ENCODE measurements at places on chromosomes 1 and 21. TPM values are rescaled to one million over a fixed set of nuclear protein-coding genes. Genes with fewer than 3 reads are reported as not detected.

The MYCL gene
- 12.9 TPM for polyA plus RNA-seq

The FAM177B gene
- 0.28 TPM for polyA plus RNA-seq

The ALX3 gene
- not detected for polyA plus RNA-seq

The FCGR3A gene
- 3.2 TPM for polyA plus RNA-seq

The CRNN gene
- not detected for polyA plus RNA-seq

DNA sequence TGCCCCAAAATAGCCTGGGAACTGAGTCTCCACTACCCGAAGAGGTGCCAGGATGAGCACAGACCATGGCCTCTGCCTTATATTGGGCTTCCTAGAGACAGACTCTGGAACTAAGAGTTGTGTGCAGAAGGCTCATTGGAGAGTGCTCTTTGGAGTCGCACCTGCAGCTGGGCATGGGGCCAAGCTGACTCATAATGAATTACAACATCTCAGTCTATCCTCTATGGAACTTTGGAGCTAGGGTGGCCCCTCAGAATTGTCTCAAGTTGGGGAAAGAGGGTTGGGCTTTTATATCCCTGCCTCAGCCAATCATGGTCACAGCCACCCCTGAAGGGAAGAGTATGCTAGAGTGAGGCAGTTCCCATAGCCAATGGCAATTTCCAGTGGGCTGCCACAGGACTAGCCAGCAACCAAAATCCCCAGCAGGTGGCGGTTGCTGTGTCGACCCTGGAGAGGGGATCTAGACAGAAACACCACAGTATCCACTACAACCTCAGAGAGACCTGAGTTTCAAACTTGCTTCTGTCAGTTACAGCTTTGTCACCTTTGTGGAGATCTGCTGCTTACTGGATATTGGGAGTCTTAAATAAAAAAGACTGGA is 93.8 kb downstream of the DMRTA2 start:
- DNase-seq: no peak

DNA sequence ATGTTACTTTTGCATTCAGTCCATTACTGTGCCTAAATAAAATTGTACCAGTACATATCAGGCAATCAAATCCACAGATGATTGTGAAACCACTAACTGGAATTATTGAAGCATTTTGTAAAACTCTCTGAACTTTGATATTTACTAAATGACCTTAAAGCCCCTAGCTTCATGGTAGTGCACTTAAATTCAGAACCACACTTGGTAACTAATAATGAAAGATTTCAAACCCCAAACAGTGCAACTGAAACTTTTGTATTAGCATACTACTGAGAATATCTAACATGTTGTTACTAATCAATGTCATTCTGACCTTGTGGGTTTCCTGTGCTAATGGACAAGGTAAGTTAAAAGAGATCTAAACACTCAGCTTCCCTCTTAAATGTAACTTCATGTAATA is at the start of gene CFHR3:
Gene CFHR3, plus strand, starts transcription at position 238 of the 400 bp plus-strand sequence. Its CDS starts 47 bp downstream, at position 285.
- DNase-seq: no peak

DNA sequence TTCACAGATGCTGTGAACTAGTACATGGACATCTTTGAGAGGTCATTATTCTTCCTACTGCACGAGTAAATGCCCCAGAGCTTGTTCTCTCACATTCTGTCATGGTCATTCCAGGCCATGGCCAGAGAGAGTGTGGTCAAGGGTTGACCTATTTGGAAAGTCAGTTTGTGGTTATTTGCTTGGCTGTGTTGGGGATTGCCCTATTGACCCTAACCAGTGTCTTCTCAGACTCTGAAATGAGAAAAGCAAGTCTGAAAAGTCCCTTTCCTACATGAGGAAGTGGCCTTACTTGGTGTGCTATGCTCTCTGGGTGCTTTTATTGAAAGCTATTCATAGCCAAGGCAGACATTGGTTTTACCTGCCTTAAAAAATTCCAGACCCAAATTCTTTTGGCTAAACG is 26.6 kb downstream of the CLIC6 start:
- no peak for DNase-seq

GRCh38 chr1:248841702-248842395 is 3.8 kb downstream of the ZNF672 start:
- DNase-seq: no peak

DNA sequence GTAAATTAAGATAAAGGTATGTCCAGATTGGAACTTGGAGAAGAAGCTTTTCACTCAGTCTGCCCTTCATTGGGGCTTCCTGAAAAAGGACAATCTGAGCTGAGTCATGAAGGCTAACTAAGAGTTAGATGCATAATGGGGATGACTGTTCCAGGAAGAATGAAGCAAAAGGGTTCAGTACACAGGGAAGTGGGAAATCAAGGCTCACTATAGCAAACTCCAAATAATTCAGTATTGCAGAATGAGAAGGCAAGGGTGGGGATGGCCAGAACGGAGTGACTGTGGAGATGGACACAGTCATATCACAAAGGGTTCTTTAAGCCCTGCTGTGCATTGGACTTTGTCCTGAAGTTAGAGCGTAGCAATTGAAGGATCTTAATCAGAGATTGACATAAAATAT is 158.3 kb downstream of the FGGY start:
- no peak for DNase-seq

DNA sequence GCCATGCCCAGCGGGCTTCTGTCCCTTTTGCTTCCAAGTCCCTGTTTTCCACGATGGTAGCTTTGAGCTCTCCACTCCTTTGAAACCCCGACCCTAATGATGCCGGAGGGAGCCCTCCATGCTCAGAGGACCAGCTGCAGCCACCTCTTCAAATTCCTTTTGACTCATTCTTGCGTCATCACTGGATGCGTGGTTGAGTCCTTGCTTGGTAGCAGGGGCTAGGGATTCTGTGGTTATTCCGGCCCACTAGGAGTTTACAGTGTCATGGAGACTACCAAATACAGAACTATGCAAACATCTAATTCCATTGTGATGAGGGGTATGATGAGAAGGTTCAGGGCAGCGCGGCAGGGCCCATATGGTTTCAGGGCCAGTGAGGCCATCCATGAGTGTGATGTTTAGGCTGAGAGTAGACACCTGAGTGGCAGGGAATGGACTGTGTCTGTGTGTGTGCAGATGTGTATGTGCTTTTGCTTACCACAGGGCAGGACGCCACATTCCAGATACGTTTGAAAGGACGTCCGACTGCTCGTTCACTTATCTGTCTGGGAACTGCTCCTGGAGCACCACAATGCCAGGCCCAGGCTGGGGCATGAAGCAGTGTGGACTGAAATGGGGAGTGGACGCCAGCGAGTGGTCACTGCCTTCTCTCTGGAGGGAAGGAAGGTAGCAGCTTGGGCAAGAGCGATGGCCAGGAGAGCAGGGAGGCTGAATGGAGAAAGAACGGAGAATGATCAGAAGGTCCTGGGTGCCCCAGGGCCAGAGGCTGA is 30.4 kb upstream of the ZBTB21 start:
- no peak for DNase-seq

GRCh38 chr21:35850029-35850428 is 210.3 kb downstream of the SETD4 start:
- peak; percentile 19 for DNase-seq

GRCh38 chr1:19737104-19737825 is 62.5 kb downstream of the TMCO4 start:
- DNase-seq: no peak

DNA sequence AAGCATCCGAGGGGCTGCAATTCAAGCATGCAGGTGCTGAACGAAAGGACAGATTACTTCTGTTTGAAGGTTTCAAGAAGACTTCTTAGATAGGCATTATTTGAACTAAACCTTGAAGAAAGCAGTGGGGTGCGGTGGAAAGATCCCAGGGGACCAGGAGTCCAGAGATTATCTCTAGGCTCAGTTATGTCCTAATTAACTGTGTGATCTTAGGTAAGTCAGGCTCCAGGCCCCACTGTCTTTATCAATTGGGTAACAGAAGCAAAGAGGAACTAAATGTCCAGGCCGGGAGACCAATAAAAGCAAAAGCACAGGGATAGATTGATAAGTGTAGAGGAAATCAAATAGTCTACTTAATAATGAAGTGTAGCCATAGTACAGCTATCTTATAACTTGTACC is 72.9 kb upstream of the CDC42BPA start:
- DNase-seq: no peak

GRCh38 chr1:189150624-189151023 is 1327.0 kb downstream of the BRINP3 start:
- DNase-seq: no peak

GRCh38 chr1:92065042-92065441 is 10.2 kb downstream of the SETSIP start:
- DNase-seq: no peak

DNA sequence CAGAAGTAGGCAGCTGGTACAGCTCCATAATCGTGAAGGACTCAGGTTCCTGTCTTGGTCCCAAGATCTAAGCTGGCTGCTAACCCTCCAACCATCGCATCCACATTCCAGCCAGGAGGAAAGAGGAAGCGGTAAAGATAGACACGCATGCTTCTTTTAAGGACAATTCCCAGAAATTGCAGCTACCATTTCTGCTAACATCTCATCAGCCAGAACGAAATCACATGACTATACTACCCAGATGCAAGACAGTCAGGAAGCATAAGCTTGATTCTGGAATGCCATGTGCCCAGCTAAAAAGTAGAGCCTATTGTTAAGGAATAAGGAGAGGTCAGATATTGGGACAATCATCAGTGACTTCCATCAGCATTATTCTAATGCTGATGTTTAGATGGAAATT is 110.4 kb downstream of the EPHB2 start:
- no peak for DNase-seq

DNA sequence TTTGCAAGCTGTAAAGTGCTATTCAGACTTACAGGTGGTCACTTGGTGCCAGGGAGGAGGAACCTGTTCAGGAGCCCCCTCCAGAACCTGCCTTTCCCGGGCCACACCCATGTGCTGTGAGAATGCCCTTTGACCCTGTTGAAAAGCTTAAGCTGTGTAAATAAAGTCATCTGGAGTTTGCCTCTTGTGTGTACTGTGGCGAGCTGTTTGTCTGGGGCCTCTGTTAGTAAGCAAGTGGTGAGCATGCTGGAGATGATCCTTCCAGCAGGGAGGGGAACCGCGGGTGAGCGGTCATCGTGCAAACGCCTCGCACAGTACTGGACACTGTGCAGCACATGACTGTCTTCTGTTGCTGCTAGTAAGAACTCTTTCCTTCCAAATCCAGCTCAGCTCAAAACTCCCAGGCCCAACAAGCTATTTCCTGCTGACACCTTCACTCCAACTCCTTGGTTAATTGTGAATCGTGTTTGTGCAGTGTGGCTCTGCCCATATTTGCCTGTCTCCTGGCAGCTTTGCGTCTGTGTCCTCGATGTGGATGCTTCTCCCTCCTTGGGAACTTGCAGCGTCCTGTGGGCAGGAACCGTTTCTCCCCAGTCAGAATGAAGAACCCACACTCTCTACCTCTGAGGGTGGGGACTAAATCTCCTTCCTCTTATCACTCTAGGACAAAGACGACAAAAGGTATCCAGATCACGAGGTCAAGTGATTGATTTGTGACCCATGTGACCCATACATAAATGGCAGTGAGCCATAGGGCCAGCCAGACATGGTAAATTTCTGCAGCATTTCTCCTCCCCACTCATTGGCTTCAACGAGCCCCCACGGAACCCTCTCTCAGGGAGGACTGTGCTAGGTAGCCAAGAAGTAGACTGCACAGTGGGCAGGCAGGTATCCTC is 13.9 kb upstream of the BTG2 start:
- no peak for DNase-seq

DNA sequence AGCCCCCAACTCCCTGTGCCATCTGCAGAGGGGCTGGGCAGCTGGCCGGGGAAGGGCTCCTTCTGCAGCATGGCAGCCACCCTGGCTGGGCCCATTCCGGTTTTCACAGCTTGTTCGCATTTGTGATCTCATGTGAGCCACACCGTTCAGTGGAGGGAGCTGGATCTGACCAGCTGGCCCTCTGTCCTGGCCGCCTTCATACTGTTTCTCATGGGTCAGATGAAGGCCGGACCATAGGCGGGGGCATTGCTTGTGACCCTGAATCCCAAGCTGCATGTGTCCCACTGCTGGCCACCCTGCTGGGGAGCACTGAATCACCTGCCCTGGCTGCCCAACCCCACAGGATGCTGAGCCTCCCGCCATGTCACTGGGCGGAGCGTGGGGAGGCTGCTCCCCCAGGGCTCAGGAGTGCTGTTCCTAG is 36.4 kb upstream of the PRSS38 start:
- no peak for DNase-seq

DNA sequence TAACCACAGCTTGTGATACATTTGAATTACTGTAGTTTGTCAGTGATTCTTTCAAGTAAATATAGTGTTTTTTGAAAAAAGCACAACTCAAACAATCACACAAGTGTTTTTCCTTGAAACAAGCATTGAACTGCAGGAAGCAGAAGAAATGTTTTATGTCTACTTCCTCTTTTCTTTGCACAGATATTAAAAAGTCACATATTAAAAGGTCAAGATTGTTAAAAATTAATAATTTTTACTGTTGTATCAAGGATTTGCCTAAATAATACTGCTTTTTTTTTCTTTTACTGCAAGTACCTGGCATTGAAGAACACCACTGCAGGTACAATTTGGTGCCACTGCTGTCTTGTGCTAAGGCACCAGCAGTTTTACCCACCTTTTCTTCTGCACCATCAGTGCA is 214.2 kb upstream of the C1orf105 start:
- DNase-seq: no peak

- no peak for DNase-seq
These were observed 15.6 kb downstream of the PCP4 start for GRCh38 chr21:39882839-39883195.

DNA sequence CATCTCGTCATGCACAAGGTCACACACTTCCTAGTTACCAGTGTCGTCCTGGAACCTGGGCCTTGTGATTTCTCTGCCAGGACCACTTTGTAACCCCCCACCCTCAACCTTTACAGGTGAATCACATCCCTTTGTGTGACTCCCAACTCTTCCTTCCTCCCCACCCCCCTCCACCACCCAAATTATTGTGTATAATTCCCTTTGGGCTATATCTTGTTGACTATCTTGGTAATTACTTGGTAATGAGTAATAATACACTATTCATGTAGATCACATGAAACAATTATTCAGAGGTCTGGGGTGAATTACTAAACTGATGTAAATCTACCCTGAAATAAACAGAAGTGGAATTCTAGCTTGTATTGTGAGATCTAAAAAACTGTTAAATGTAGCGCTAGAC is 1.7 kb downstream of the KCNK1 start:
- DNase-seq: no peak

DNA sequence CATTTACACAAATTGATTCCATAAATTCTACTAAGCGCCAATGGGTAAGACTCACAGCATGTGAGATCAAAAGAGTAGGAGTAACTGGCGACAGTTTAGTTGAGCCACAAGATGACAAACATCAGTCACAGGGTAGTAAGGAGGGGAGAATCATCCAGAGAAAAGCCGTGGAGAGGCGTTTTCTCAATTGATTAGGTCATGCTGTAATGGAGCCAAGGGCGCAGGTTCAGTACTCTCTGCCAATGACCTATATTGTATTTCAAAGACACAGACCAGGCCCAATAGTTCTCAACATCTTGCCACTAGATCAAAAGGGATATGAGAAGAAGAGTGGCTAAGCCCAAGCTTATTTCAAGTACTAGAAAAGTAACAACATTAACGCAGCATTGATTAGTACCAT is 467.5 kb downstream of the SMYD3 start:
- DNase-seq: no peak

- DNase-seq: no peak
These were observed 12.0 kb upstream of the KCNH1 start for GRCh38 chr1:211145944-211146343.

GRCh38 chr1:64073705-64074104 is 129.7 kb upstream of the UBE2U start:
- DNase-seq: no peak
